Activated CD4-positive, alpha-beta T cell treated with anti-CD3 and anti-CD28 coated beads for 24 hours (primary cell): ENCODE measurements at places on chromosomes 16 and 17.

DNA sequence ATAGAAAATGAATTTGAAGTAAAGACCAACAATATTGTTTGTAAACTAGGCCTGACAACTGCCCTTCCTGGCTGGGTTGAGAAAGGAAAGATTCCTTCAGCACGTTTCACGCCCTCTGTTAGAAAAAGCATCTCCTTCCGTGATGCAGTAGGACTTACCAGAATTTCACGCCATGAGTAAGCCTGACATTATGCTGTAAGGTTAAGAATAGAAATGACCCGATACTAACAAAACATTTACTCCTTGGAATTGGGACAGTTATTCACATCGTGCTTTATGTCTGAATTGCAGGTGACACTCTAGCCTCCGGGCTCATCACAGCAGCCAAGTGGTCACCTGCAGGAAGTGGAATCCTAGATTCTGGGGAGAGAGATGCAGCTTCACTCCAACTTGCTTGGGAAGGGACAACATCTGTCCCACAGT, 17.5 kb downstream of the MARCHF10 start:
- no peak for DNase-seq

DNA sequence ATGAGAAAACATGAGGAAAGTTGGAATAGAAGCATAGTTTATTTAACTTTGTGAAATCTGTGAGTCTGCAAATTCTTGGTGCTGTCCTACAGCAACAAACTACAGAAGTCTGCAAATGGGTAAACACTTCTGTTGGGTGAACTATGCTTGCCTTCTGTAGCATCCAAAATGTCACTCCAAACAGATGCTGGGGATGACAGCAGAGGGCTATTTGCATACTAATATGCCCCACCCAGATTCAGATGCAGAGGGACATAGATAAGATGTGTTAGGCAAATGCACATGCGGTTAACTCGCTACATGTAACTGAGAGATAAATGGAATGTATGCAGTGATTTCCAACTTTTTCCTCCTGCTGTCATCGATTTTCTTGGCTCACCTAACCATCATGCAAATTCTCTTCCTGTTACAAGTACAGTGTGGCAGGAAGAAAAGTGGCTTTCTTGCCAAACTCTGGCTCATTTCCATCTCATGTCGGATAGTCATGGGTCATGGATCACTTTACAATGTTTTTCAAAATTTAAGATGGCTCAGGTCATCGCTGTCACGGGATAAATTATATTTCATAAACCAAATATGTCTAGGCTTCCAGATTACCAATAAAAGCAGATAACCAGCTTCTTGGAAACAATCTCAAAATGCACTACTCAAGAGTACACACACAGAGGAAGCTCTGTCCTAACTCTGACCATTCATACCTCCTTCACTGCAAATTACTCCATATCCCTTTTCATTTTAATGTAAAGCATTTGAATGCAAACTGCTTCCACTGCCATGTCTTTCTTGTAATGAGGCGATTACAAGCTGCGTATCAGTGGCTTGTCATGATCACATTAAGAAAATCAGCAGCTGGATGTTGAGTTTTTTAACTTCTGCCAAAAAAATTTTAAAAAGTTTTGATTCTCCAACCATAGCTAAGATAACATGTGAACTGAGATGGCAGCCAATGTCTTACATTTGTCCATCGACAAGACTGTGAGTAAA, 47.7 kb downstream of the ADAMTS18 start:
- no peak for DNase-seq

DNA sequence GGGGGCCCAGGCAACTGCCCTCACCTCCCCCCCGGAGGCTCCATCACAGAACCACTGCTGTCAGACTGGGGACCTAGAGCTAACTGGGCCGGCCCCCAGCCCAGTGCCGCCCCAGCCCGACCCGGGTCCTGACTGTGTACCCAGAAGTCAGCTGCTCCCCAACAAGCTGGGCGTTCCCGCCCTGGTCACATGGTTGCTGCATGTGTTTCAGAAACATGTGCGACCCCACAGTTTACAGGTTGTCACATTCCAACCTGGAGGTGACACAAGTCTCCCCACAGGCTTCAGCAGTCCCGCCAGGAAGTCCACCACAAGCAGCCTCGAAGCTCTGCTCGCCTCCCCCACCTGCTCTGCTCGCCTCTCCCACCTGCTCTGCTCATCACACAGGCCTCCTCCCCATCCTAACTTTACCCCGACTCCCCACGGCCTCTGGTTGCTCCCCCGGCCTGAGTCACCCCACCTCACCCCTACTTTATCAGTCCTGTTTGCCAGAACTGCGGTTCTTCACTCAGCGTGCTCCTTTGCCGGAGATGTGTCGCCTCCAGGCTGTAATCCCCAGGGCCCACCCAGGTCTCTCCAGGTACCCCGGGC, 968 bp downstream of the MRPL28 start:
- no peak for DNase-seq

DNA sequence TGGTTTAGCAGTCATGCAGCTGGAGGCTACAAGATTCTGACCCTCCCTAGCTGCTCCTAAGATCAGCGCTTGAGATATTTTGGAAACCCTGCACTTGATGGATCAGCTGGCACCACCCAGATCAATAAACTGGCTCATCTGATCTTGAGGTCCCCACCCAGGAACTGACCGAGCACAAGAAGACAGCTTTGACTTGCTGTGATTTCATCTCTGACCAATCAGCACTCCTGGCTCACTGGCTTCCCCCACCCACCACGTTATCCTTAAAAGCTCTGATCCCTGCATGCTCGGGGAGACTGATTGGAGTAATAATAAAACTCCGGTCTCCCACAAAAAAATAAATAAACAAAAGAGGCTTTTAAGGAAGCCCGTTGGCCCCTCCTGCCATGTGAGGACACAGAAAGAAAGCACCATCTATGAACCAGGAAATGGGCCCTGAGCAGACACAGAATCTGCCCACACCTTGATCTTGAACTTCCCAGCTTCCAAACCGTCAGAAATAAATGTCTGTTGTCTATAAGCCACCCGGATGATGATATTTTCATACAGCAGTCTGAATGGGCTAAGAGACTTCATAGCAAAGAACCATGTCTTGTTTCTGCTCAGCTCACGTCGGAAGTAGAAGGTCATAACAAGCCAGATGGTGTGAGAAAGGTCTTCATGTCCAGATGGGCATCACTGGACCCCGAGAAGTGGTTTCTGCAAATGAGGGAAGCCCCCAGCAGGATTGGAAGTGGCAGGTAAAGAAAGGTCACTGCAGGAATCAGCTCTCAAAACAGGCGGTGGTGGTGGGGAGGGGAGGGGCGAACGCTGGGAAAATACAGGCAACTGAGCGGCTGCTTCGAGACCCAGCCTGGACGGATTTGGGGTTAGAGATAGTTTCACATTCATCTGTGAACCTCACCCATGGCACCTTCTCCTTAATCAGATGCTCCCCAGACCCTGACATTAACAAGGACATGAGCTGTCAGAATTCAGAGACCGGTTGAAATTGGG, 19.8 kb upstream of the RPH3AL start:
- no peak for DNase-seq

DNA sequence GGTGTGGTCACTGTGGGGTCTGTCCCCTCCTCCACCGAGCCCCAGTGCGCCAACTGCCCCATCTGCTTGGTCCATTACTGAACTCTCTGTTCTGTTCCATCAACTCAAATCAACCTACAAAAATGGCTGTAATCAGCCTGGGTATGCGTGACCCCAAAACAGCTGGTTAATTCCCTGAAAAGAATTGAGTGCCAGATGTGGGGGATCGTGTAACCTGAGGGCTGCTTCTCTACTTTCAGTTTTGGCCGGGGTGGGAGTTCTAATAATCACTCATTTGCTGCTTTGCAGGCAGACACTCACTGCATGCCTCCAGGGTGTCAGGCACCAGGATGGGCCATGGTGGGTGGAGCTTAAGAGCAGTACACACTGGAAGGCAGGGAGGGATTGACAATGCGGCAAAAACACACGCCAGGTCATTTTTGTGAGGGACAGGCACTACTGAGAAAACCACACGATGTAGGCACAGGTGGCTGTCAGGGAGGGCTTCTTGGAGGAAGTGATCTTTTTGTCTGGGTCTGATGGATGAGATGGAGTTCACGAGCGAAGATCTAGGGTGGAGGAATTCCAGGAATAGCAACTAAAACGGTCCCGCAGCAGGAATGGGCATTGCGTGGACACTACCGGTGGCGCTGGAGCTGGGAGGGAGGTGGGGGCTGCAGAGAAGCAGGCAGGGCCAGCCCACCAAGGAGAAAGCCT, 30.4 kb upstream of the SSTR5 start:
- no peak for DNase-seq

- no peak for DNase-seq
Measured at GRCh38 chr16:3780570-3780969, 63.2 kb upstream of the TRAP1 start.

GRCh38 chr16:74279805-74280204, 16.8 kb upstream of the PSMD7 start:
- DNase-seq: no peak

- DNase-seq: no peak
Measured at GRCh38 chr17:58413684-58414083, 3.6 kb downstream of the RNF43 start.

GRCh38 chr16:67741118-67741517, 22.0 kb upstream of the GFOD2 start:
- no peak for DNase-seq
